ENCODE measurements at places on chromosomes 5 and 9.

DNA sequence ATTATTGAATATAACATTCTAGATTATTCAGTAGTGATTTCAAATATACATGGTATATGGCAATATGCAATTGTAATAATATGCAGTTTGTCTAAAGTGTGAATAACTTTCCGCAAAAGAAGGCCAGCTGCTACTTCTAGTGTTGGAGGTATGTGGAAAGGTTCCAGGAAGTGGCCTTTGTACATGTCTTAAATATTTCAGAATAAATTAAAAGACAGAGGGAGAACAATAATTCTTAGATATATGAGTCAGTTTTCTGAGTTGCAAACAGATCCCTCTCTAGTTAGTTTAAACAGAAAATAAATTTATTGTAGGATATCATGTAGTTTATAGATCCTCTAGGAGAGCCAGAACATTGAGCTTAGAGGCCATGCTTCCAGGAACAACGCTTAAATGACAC lies 210.8 kb upstream of the ELL2 start:
- no peak for DNase-seq

GRCh38 chr5:2257326-2258244 lies 374.9 kb upstream of the IRX4 start:
- no peak for DNase-seq

GRCh38 chr5:168174376-168174775 lies 117.1 kb upstream of the WWC1 start:
- DNase-seq, result no peak

- no peak for DNase-seq
Measured at GRCh38 chr5:177501874-177502678, 4.7 kb upstream of the PDLIM7 start.

GRCh38 chr9:129665814-129666520 lies 520 bp downstream of the PRRX2 start:
- DNase-seq, result no peak

Measured in activated CD4-positive, alpha-beta T cell treated with anti-CD3 and anti-CD28 coated beads for 1 hour (primary cell).